ENCODE measurements at places on chromosomes 12 and 14.
A peak's percentile ranks its signal among the peaks of the same experiment; 100 is the strongest.

DNA sequence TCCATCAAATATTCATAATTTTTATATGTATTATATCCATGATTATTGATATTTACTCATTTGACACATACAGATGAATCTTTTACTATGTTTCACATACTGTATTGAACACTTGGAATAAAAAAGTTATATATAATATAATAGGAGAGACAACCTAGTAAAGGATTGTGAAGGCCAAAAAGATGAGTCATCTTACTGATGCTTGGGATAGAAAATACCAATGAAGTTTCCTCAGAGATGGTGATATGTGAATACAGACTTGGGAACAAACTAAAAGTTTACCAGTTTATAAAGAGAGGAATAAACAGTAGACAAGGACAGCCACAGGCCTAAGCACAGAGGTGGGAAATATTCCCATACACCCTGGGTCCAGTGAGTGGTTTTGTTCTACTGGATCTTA, 743.9 kb upstream of the FLRT2 start:
- DNase-seq = no peak

DNA sequence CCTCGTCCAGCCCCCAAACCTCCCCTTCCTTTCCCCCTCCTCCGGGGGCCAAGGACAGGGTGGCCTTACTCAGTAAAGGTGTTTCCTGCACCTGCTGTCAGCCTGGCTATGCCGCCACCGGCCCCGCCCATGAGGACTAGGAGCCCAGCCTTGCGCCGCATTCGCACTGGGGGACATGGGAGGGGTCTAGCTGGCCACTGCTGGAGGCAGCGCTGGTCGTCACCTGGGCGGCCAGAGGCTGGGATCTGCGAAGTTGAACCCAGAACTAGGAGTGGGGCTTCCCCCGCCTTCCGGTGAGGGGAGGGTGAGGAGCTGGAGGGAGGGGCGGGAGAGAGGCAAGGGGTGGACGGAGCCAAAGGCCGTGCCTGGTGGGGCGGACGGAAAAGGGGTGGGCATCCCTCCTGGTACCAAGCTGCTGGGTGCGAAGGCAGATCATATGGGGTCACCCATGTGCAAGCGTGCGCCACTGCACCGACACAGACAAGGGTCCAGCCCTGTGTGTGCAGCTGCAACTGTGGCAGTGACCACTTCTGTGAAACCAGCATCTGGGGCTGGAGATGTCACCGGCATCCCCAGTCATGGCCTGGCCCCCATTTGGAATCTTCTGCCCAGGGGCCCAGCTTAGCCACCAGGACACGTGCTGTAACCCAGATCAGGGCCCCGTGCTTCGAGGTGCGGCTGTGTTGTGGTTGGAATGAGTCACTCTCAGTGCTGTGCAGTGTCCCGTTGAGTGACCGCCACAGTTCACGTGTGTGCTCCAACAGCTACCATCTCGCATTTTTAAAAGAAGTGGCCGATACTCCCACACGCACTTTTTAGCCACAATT, 8.5 kb downstream of the AMN start:
- DNase-seq = no peak

GRCh38 chr12:11071414-11071813, 9.3 kb upstream of the TAS2R46 start:
- DNase-seq = no peak

- no peak for DNase-seq
Observed at GRCh38 chr12:85711735-85712390, 124.3 kb downstream of the RASSF9 start.

GRCh38 chr12:89542912-89543592, 17.2 kb upstream of the POC1B start:
- DNase-seq = peak; percentile 71
